ENCODE measurements at places on chromosomes 11 and 22. TPM values are rescaled to one million over a fixed set of nuclear protein-coding genes. Genes with fewer than 3 reads are reported as not detected.

DNA sequence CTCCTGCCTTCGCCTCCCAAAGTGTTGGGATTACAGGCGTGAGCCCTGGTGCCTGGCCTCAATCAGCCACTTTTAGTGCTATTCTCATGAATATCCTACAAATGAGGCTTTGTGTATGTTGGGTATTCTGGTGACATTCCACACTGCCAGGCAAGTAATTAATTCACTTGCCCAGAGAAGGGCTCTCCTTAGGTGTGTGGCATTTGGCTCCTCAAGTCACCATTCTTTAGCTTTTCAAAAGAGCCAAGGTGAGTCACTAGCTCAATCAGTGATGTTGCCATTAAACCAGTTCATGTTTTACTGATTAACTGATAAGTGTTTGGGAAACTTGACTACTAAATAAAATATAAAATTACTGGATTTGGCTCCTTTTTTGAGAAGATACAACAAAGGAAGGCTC is 52.2 kb downstream of the SLC25A17 start:
- H3K36me3 ChIP-seq: peaks cover 24% of the 10 kb centered on the region
- H3K27ac ChIP-seq: no peak overlapping the region
- H3K27me3 ChIP-seq: no peaks in the 10 kb centered on the region
- H3K4me1 ChIP-seq: no peaks in the 10 kb centered on the region
- H3K4me3 ChIP-seq: no peak overlapping the region
- DNase-seq: no peak

GGT1 gene
- total RNA-seq: 1.9 TPM

GRCh38 chr22:29882716-29883044 is 294 bp upstream of the MTMR3 start:
- no peaks in the 10 kb centered on the region for H3K27me3 ChIP-seq
- H3K36me3 ChIP-seq: peaks cover 1% of the 10 kb centered on the region
- peaks cover 15% of the 10 kb centered on the region for H3K4me1 ChIP-seq
- no peak for DNase-seq
- peak overlapping the region; percentile 68 for H3K27ac ChIP-seq

- peaks cover 23% of the 10 kb centered on the region for H3K4me1 ChIP-seq
- no peak overlapping the region for H3K4me3 ChIP-seq
- no peaks in the 10 kb centered on the region for H3K27me3 ChIP-seq
- H3K27ac ChIP-seq: no peak overlapping the region
Observed at GRCh38 chr11:27429761-27430393, 42.7 kb downstream of the LGR4 start.

DNA sequence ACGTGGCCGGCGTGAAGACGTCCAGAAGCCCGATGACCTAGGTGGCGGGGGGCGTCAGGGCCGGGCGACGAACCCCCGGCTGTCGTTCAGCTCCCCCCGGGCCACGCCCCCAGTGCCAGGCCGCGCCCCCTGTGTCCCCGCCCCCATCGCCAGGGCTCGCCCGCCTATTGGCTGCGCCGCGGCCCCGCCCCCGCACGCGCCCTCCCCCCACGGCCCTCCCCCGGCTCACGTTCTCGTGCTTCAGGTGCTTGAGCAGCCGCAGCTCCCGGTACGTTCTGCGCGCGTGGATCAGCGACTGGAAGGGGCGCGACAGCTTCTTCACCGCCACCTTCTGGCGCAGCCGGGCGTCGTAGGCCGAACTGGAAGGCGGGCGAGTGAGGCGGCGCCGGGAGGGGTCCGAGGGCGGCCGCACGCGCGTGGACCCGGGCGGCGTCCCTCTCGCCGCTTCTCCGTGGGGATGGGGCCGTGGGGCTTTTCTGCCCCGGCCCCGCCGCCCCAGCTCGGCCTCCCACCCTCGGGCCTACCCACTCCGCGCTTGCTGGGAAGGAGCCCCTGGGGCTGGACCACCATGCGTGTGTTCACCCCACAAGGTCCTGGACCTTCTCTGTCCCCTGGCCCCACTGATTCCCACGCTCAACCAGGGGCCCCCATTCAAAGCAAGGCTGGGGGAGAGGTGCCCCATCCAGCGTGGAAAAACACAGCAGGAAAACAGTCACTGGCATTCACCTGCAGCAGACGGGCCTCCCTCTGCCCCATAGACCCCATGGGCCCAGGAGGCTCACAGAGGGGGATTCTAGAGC is 2.4 kb downstream of the MAPK11 start:
- H3K27me3 ChIP-seq: no peaks in the 10 kb centered on the region
- H3K27ac ChIP-seq: no peak overlapping the region
- H3K36me3 ChIP-seq: no peaks in the 10 kb centered on the region
- DNase-seq: no peak
- H3K4me1 ChIP-seq: peaks cover 23% of the 10 kb centered on the region

DNA sequence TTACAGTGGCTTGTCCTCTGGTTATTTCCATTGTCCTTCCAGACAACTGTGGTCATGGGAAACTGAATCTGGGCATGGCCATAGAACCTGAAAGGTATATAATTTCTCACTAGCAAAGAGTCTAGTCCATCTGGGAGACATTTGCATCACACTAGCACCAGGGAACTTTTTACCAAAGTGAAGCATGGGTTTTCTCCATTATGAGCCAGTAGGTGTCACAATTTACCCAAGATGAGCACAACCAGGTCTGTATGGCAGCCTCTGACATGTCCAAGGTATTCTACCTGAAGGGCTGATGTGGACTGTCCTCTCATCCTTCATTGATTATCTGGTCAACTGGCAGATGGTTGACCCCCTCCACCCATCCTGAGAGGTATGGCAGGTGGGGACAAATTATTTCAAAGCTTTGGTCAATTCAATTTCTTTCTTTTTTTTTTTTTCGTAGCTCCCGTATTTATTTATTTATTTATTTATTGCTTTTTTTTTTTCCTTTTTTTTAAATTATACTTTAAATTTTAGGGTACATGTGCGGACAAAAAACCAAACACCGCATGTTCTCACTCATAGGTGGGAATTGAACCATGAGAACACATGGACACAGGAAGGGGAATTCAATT is 425.9 kb downstream of the TMEM135 start:
- H3K27me3 ChIP-seq: no peaks in the 10 kb centered on the region
- no peaks in the 10 kb centered on the region for H3K36me3 ChIP-seq
- no peak for DNase-seq
- H3K4me1 ChIP-seq: no peaks in the 10 kb centered on the region
- H3K4me3 ChIP-seq: no peak overlapping the region

DNA sequence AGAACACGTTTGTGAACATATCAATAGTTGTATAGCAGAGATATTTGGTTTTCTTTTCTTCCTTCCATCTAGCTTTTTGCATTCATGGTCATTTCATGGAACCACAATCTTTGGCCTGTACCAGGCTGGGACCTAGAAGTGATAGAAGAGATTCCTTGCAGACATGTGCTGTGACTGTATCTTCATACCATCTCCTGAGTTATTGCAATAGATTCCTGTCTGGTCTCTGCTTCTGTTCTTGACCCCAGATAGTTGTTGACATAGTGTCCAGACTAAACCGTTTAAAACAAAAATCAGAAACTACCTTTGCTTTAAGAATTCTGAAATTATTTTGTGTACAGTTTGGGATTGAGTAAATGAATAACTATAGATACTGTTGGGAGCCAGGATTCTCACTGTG is 16.8 kb downstream of the PANX1 start:
- H3K4me1 ChIP-seq: peaks cover 65% of the 10 kb centered on the region
- no peaks in the 10 kb centered on the region for H3K36me3 ChIP-seq
- H3K4me3 ChIP-seq: no peak overlapping the region
- no peak for DNase-seq
- no peaks in the 10 kb centered on the region for H3K27me3 ChIP-seq

- peaks cover 10% of the 10 kb centered on the region for H3K4me1 ChIP-seq
- H3K27ac ChIP-seq: no peak overlapping the region
- H3K36me3 ChIP-seq: peaks cover 4% of the 10 kb centered on the region
Observed at GRCh38 chr22:31652911-31653684, 8.9 kb downstream of the PISD start.

CCDC89 gene
- not detected for total RNA-seq

MUC5AC gene
- not detected for total RNA-seq

- H3K36me3 ChIP-seq: no peaks in the 10 kb centered on the region
- peaks cover 14% of the 10 kb centered on the region for H3K27me3 ChIP-seq
Observed at GRCh38 chr22:19568337-19569275, 44.4 kb upstream of the CLDN5 start.

DNA sequence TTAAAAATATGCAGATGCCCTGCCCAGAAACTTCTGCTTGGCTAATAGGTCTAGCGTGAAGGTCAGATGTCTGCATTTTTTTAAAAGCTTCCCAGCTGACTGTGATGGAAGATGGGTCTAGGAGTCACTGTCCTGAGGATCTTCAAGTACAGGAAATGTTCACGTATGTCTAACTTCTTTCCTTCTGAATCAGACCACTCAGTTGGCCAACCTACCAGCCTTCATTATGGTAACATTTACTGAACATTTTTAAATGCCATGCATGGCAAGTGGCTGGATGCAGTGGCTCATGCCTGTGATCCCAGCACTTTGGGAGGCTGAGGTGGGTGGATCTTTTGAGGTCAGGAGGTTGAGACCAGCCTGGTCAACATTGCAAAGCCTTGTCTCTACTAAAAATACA is 1.1 kb upstream of the PRG2 start:
- no peaks in the 10 kb centered on the region for H3K36me3 ChIP-seq
- H3K27me3 ChIP-seq: peaks cover 47% of the 10 kb centered on the region
- peaks cover 8% of the 10 kb centered on the region for H3K4me1 ChIP-seq
- no peak overlapping the region for H3K27ac ChIP-seq
- no peak for DNase-seq

DNA sequence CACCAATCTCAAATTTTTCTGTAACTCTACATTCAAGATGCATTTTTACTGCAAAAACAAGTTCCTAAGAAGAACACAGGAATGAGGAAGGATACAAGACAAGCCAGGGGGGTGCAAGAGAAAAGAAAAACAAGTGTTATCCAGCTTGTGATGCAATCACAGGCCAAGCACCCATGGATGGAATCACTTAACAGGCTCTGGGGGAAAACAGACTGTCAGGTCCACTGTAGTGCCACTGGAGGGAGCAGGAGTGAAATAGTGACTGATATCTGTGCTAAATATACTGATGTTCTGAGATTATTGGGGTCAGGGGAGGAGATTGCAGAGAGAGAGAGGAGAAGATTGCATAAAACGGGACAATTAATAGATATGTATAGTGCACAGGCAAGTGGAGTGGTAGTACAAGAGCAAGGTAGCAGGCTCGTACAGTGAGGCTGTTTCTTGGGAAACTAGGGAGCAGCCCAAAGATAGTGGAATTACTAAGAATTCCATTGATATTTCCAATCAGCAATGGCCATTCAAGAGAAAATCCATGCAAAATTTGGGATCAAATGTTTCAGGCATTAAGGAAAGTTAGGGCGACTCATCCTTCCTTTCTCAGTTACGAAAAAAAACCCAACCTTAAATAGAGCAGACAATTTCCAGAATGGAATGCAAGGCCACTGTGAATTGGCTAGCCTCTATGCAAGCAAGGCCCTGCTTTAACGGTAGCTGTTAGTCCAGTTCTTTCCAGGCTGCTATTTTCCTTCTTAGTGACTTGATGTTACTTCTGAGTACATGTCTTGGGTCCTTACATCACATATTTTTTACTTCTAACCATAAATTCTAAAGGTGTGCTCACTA is 52.2 kb upstream of the CEP126 start:
- no peaks in the 10 kb centered on the region for H3K36me3 ChIP-seq
- H3K4me3 ChIP-seq: no peak overlapping the region
- peaks cover 33% of the 10 kb centered on the region for H3K4me1 ChIP-seq
- H3K27ac ChIP-seq: peak overlapping the region; percentile 66

FOLR3 gene
- total RNA-seq: not detected

BEST1 gene
- 2.0 TPM for total RNA-seq

DNA sequence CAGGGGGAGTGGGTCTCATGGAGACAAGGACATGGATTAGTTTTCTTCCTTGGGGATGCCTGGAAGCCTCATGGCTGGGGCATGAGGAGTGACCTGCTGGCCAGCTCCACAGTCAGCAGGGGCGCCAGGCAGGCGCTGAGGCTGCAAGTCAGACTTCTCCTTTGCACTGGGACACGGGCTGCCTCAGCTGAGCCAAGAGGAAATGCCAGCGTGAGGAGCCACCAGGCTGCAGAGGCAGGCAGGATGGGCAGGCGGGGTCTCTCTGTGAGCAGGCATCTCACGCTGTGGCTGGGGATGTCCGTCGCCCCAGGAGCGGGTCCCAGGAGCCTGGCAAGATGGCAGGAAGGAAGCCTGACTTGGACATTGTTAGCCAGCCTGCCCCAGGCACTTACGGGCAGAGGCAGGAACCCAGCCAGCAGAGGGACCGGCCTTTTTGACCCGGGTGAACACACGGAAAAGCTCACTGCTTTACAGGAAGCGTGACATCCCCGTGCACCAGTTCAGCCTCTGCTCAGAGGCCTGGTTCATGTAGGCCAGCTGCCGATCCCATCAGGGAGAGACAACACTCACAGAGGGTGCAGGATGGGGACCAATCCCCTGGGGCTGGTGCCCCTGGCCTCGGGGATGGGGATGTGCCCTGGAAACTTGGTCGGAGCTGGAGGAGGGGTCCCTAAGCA is 10.2 kb downstream of the GNB1L start:
- H3K4me3 ChIP-seq: peak overlapping the region; percentile 41
- peaks cover 35% of the 10 kb centered on the region for H3K4me1 ChIP-seq
- H3K27ac ChIP-seq: peak overlapping the region; percentile 87
- DNase-seq: peak; percentile 90

RCOR2 gene
- 2.6 TPM for total RNA-seq

WEE1 gene
- total RNA-seq: 111 TPM
